Stomach (tissue), 19 donors: ENCODE measurements at places on chromosomes 12 and 14. TPM values are rescaled to one million over a fixed set of nuclear protein-coding genes. Genes with fewer than 3 reads are reported as not detected.

The EID3 gene
- 1.6 TPM for polyA plus RNA-seq

The NXPH4 gene
- polyA plus RNA-seq: 0.30 TPM

The RNASE2 gene
- polyA plus RNA-seq: 1.00 TPM

The RNFT2 gene
- polyA plus RNA-seq: 0.44 TPM

The MAP3K9 gene
- 1.7 TPM for polyA plus RNA-seq

The ALDH1L2 gene
- polyA plus RNA-seq: 2.2 TPM

The FGD4 gene
- polyA plus RNA-seq: 11.0 TPM

DNA sequence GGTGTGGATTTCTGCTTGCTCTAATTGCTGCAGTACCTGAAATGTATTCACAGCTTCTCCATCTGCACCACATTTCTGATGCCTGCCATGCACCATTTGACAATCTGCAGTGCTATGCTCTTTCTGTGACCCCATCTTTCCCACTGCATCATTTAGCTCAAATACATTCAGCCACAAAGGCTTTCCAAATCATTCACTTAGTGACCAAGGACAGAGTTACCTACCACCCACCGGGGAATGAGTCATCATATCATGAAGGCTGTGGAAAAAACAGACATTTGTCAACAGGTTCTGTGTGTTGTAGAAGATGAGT is 465.5 kb upstream of the ATP2B1 start:
- peak; percentile 39 for DNase-seq
- H3K27me3 ChIP-seq: no peaks in the 10 kb centered on the region
- H3K4me1 ChIP-seq: no peaks in the 10 kb centered on the region
- H3K27ac ChIP-seq: no peak overlapping the region

- no peaks in the 10 kb centered on the region for H3K4me1 ChIP-seq
- H3K36me3 ChIP-seq: no peaks in the 10 kb centered on the region
- peaks cover 7% of the 10 kb centered on the region for H3K27me3 ChIP-seq
- no peak overlapping the region for H3K4me3 ChIP-seq
- DNase-seq: no peak
Measured at GRCh38 chr14:100698066-100698465, 28.6 kb upstream of the DLK1 start.

DNA sequence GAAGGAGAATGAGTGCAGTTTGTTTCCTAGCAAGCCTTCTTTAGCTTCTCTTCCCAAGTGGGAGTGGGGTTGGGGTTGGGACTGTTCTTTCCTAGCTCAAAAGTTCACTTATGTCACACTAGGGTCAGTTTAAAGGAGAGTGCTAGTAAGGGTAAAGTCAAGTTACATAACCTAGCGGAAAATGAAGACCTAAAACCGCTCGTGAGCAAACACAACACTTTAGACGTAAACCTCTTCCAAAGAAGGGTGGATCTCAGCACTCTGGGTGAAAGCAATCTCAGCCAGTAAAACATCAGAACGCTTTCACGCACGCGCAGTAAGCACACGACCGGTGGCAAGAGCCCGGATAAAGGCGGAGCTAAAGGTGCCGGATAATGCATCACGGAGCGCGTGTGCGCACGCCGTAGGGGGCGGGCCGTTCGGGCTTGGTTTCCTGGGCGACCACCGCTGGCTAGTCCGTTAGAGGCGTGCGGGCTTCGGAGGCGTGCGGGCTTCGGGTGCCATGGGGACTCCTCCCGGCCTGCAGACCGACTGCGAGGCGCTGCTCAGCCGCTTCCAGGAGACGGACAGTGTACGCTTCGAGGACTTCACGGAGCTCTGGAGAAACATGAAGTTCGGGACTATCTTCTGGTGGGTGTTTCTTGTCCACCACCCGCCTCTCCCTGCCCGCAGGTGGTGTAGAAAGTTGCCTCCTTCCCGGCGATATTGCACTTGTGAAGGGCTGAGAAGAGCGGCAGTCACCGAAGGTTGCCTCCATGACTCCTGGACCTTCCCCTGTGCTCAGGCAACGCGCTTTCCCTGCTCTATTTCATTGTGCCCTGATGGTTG is at the start of gene SNAPC1:
TSS of gene SNAPC1 (plus strand) at position 462 of the 828 bp plus-strand sequence. CDS start at position 503, 41 bp downstream.
- peaks cover 43% of the 10 kb centered on the region for H3K4me1 ChIP-seq
- DNase-seq: peak; percentile 100
- H3K36me3 ChIP-seq: peaks cover 2% of the 10 kb centered on the region
- no peaks in the 10 kb centered on the region for H3K27me3 ChIP-seq

GRCh38 chr14:35384455-35385041 is 20.0 kb downstream of the NFKBIA start:
- no peak overlapping the region for H3K4me3 ChIP-seq
- H3K27me3 ChIP-seq: no peaks in the 10 kb centered on the region
- no peaks in the 10 kb centered on the region for H3K36me3 ChIP-seq
- H3K27ac ChIP-seq: peak overlapping the region; percentile 93
- peak; percentile 87 for DNase-seq

DNA sequence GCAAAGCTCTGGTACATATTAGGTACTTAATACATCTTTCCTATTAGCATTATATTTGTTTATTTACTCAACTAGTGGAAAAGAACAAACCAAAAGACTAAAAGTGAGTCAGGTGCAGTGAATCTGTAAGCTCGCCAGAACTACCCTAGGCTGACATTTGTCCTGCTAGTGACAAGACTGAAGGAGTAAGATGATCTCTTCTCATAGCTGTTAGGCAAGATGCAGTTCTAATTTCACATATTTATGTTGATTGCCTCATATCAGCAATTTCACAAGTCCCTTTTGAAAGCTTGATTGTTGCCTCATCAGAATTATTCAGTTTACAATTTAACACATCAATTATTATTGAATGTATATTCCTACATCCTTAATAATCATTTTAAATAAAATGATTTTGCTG is 293.0 kb upstream of the NAV3 start:
- DNase-seq: no peak
- H3K4me3 ChIP-seq: no peak overlapping the region
- no peaks in the 10 kb centered on the region for H3K27me3 ChIP-seq
- H3K4me1 ChIP-seq: no peaks in the 10 kb centered on the region
- H3K27ac ChIP-seq: no peak overlapping the region

DNA sequence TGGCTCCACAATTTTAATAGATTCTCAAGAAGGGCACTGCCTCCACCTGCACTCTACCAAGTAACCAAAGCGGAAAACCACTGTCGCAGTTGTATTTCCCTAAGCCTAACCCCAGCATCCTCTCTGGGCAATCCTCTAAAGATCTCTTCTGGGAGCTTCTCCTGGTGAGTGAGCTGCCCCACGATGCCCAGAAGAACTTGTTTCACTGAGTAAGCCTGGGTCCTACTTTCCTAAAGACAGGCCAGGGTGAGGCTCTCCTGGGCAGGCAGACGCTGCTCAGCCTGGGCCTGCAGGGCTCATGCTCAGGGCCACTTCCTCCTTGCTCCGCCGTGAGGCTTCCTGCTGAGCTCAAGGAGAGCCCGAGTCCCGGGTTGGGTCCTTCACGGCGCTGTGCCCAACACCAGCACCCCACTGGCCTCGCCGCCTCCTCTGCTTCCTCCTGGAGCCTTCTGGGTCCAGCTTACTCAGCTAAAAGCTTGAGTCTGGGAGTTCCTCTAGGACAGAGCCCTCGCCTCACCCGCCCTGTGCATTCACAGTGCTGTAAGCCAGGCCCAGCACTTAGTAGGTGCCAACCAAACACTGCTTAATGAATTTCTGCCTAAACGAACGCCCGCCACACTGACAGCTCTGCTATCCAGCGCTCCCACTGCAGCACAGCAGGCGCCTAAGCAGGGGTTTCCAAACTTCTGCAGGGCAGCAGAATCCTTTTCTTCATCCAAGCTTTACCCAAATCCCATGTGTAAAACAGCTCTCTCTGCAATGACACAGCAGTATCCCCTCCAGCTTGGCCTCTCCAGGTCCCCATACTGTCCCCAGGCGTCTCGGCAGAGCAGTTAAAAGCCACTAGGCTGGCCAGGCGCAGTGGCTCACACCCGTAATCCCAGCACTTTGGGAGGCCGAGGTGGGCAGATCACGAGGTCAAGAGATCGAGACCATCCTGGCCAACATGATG is 5.7 kb downstream of the RAB35 start:
- peak; percentile 63 for DNase-seq
- H3K36me3 ChIP-seq: peaks cover 35% of the 10 kb centered on the region
- H3K4me3 ChIP-seq: no peak overlapping the region

DNA sequence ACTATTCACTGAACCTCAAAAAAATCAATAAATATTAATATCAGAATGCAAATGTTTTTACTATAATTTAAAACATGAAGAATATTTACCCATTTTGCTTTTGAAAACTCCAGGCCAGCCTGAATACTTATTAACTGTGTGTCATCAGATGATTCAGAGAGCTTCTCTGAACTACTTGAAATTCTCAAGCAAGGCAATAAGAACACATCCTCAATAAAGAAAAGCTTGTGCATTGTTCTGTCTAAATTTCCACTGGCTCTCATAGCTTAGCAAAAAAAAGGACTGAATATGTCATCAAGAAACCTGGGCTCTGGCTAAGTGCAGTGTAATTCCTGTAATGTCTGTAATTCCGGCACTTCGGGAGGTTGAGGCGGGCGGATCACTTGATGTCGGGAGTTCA is 194.1 kb downstream of the BTG1 start:
- H3K4me1 ChIP-seq: peaks cover 18% of the 10 kb centered on the region
- no peak overlapping the region for H3K27ac ChIP-seq
- no peaks in the 10 kb centered on the region for H3K36me3 ChIP-seq
- no peak for DNase-seq
- H3K4me3 ChIP-seq: no peak overlapping the region

DNA sequence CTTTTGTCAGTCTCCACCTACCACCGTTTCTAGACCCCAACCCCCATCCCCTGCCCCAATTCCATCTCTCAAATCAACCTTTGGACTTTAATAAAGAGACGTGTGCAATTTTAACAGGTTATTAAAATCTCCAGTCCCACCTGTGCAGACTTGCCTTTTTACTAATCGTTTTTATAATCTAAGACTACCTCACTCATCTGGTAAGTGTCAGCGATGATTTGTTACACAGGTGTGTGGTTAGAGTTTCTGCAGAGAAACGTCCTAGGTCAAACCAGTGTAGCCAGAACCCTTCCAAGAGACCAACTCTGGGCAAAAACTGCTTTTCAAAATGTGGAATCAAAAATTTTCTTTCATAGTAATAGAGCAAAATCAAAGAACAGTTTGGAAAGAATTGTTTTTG is 60.4 kb upstream of the PELI2 start:
- no peak overlapping the region for H3K27ac ChIP-seq
- H3K4me1 ChIP-seq: no peaks in the 10 kb centered on the region
- H3K4me3 ChIP-seq: no peak overlapping the region
- no peaks in the 10 kb centered on the region for H3K36me3 ChIP-seq
- no peak for DNase-seq
- no peaks in the 10 kb centered on the region for H3K27me3 ChIP-seq

- H3K4me1 ChIP-seq: peaks cover 24% of the 10 kb centered on the region
- H3K27me3 ChIP-seq: no peaks in the 10 kb centered on the region
- H3K27ac ChIP-seq: no peak overlapping the region
- no peak for DNase-seq
- H3K36me3 ChIP-seq: no peaks in the 10 kb centered on the region
Measured at GRCh38 chr12:27777141-27777540, 2.9 kb upstream of the KLHL42 start.

- no peaks in the 10 kb centered on the region for H3K36me3 ChIP-seq
- H3K27ac ChIP-seq: no peak overlapping the region
- no peaks in the 10 kb centered on the region for H3K27me3 ChIP-seq
- DNase-seq: no peak
- H3K4me1 ChIP-seq: no peaks in the 10 kb centered on the region
- no peak overlapping the region for H3K4me3 ChIP-seq
Measured at GRCh38 chr12:5623411-5623810, 191.5 kb downstream of the NTF3 start.

GRCh38 chr14:25757364-25757763 is 707.4 kb upstream of the STXBP6 start:
- H3K36me3 ChIP-seq: no peaks in the 10 kb centered on the region
- no peak overlapping the region for H3K27ac ChIP-seq
- H3K27me3 ChIP-seq: no peaks in the 10 kb centered on the region
- H3K4me1 ChIP-seq: no peaks in the 10 kb centered on the region

GRCh38 chr12:115324949-115325593 is 641.1 kb upstream of the TBX3 start:
- H3K36me3 ChIP-seq: no peaks in the 10 kb centered on the region
- no peaks in the 10 kb centered on the region for H3K4me1 ChIP-seq
- H3K27ac ChIP-seq: no peak overlapping the region
- H3K27me3 ChIP-seq: no peaks in the 10 kb centered on the region

DNA sequence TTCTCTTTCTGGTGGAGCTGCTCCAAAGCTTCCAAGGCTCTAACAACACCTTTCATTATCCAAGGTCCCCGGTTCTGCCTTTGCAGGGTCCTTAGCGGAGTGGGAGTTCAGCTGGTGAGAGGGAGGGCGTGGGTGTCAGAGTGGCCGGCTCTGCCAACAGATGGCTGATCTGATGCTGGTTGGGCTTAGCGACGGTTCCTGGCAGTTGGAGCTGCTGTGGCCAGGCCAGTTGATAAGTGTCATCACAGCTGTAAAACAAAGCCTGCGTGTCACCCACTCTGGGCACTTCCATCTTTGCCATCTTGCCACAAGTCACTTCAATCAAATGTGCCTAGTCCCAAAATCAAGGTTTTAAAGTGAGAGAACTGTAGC is 36.3 kb downstream of the RIN3 start:
- peak overlapping the region; percentile 65 for H3K27ac ChIP-seq
- no peak for DNase-seq
- H3K4me1 ChIP-seq: no peaks in the 10 kb centered on the region
- H3K36me3 ChIP-seq: no peaks in the 10 kb centered on the region
- H3K27me3 ChIP-seq: no peaks in the 10 kb centered on the region
- no peak overlapping the region for H3K4me3 ChIP-seq

GRCh38 chr12:3101309-3102024 is 24.3 kb downstream of the TSPAN9 start:
- no peaks in the 10 kb centered on the region for H3K27me3 ChIP-seq
- H3K27ac ChIP-seq: no peak overlapping the region
- no peak for DNase-seq
- H3K4me1 ChIP-seq: peaks cover 72% of the 10 kb centered on the region
- H3K4me3 ChIP-seq: no peak overlapping the region

DNA sequence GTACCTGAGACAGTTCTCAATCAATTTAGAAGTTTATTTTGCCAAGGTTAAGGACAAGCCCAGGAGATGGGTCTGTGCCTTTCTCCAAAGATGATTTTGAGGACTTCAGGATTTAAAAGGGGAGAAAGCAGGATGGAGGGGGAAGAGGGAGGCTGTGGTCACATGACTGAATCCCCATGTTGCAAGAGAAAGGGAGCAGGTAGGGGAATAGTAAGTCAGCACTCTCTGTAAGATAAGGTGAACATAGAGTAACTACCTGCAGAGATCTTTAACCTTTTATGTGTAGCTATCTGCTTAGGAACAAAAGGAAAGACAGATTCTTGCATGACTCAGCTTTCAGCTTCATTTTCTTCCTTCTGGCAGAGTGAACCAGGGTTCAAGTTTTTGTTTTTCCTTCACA is 25.9 kb downstream of the DGLUCY start:
- peaks cover 84% of the 10 kb centered on the region for H3K4me1 ChIP-seq
- H3K27ac ChIP-seq: no peak overlapping the region
- H3K27me3 ChIP-seq: no peaks in the 10 kb centered on the region
- DNase-seq: no peak

GRCh38 chr12:52038447-52038846 is 12.8 kb upstream of the NR4A1 start:
- peaks cover 66% of the 10 kb centered on the region for H3K4me1 ChIP-seq
- H3K27me3 ChIP-seq: no peaks in the 10 kb centered on the region
- no peaks in the 10 kb centered on the region for H3K36me3 ChIP-seq
